ENCODE measurements at places on chromosomes 11 and 22.

DNA sequence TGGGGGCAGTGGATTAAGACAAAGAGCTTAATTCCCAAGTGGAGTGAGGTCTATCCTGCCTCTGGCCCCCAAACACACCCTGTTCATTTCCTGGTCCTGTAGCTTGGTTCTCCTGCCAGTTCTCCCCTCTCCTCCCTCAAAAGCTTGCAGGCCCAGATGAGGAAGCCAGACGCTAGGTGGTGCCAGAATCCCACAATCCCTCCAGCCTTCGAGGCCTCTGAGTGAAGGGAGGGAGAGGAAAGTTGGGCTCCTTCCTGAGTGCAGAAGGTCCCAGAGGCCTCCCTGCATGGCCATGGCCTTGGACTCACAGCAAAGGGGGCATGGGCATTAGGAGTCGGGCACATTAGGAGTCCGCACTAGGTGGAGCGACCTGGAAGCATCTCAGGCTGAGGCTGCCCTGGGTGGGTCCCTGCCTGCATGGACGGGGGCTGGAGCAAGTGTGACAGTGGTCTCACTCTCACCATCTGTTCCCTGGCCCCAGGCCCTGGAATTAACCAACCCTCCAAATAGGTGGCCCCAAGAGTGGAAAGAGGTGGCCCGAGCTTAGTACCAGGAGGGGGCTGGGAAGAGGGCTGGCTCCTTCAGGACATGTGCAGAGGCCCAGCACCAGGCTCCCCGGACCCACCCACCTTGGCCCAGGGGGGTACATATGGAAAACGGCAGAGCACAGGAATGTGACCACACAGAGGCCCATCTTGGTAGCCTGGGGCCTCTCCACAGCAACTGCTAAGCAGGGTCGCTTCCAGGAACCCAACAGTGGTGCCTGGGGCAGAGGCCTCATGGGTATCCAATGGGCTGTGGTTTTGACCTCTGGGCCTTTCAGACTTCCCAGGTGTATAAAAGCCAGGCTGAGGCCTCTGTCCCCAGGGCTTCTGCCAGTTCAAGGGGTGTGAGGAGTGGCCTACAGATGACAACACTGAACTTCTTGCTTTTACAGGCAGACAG lies 5.2 kb downstream of the FXYD2 start:
- DNase-seq = peak; percentile 61

DNA sequence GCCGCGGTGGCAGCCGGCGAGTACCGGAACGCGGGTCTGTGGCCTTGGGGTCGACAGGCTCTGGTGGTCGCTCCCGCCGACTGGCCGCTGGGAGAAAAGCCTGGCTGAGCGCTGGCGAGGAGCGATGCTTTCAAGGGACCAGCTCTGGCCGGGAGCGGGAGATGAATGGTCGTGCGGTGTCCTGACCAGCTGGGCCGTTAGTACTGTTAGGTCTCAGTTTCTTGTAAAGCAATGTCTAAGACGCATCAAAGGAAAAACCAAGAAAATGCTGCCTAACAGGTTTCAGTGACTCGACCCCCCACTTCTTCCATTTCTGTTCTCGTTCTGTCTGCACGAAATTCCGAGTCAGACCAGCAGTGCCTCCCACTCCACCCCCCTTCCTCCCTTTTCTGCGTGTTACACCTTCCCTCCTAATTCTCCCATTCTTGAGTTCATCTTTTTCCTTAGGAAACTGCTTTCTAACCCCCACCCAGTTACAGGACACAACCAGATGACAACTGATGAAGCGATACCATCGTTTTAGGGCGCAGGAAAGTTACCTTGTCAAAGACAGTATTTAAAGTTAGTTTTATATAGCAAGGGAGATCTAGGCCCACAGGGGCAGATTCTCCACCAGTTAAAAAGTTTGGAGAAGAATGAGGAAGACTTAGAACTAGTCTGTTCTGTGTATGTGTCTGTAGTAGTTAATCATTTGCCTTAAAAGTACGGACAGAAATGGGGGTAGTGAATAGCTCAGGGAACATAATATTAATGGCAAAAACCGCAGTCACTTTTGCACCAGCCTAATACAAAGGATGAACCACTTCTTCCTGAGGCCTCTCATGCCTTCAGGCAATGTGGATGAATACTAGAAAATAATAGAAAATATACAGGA lies 1.0 kb downstream of the CUL5 start:
- peak; percentile 16 for DNase-seq

GRCh38 chr22:23264610-23265367 lies 84.5 kb downstream of the BCR start:
- DNase-seq = no peak

DNA sequence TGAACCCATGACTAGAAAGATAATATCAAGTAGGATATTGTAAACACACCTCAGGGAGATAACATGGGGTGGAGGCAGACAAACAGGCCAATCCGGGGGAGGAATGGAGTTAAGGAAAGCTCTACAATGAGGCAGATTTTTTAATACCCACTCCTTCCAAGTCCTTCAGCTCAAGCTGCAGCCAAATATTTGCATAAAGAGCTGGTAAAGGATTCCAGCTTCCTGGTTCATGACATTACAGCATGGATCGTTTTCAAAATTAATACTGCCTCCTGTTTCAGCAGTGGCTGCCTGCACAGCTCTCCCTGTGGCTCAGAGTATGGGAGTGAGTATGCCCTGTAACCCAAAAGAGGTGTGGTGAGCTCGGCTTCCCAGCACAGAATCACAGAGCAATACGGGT lies 5.1 kb downstream of the POU2AF3 start:
- peak; percentile 41 for DNase-seq

GRCh38 chr11:117180661-117181585 lies 2.4 kb downstream of the SIDT2 start:
- DNase-seq = peak; percentile 76

DNA sequence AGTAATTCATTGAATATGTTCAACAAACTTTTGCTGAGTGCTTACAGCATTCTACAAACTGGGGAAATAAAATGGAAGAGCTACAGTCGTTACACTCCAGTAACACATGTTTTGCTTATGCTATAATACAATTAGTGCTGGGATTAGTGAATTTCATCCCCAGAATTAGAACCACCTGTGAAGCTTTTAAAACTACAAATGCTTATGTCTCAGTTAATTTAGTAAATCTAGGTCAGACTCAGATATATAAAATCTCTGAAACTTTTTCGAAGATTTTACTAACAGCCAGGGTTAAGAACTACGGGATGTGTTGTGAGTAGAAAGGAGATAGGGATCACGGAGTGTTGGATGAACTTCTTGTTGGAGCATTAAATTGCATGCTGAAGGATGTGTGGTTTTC lies 33.7 kb upstream of the EED start:
- DNase-seq = no peak

DNA sequence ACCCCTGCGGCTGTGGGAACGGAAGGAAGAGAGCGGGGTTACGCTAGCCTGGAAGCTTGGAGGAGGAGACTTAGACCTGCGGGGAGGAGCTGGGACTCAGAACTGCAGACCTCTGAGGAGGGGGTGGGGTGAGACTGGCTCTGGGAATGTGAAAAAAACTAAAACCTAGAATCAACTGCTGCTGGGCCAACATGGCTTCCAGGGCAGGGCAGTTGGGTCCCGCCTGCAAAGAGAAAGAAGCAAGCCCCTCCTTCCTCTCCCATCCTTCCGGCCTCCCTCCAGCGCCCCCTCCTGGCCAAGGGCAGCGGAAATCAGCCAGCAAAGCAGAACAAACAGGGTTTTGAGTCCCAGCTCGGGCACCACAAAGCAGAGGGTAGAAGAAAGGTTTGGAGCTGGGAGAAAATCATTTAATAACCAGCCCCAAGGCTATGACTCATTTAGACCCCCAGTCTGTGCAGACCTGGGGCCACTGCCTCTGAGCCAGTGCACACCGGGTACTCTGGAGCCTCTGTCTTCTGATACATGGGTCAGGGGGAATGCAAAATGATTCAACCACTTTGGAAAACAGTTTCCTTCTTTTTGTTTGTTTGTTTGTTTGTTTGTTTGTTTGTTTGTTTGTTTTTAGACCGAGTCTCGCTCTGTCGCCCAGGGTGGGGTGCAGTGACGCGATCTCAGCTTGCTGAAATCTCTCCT lies 7.3 kb upstream of the NCF4 start:
- peak; percentile 25 for DNase-seq

GRCh38 chr11:70072861-70073755 lies 5.0 kb upstream of the ANO1 start:
- DNase-seq = no peak

DNA sequence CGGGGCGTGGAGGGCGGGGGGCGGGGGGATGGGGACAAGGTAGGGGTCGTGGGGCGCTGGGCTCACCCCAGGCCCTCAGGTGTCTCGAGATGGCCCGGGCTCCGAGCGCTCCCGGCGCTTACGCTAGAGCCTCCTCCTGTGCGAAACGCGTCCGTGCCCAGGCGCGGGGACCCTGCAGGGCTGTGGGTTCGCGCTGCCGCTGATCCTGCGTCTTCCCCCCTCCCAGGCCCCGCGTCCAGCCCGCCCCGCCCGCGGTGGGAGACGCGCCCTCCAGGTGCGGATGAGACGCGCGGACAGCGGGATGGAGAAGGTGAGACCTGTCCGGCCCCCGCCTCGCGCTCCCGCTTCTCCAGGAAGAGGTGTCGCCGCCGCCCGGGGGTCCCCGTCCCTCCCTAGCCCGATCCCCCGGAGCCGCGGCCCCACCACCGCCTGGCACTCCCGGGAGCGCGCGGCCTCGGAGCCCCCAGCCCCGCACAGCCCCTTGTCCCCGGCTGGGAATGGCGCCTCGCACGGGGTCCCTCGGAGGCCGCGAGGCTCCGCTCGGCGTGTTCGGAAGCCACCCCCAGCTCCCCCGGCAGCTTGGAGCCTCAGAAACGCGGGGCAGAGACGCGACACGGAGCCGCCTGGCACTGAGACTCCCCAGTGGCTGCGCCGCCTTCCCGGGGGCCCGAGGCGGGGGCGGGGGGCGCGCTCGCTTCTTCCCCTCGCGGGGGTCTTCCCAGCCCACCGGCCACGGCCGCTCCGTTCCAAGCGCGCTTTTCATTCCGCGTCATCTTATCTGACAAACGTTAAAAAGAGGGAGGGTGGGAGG lies 27.6 kb upstream of the TOLLIP start:
- DNase-seq = no peak

GRCh38 chr11:112346586-112346985 lies 85.9 kb upstream of the PLET1 start:
- no peak for DNase-seq

GRCh38 chr11:65488273-65489034 lies 10.4 kb upstream of the MALAT1 start:
- no peak for DNase-seq

- no peak for DNase-seq
Measured at GRCh38 chr22:20002128-20002527, 14.5 kb downstream of the ARVCF start.

DNA sequence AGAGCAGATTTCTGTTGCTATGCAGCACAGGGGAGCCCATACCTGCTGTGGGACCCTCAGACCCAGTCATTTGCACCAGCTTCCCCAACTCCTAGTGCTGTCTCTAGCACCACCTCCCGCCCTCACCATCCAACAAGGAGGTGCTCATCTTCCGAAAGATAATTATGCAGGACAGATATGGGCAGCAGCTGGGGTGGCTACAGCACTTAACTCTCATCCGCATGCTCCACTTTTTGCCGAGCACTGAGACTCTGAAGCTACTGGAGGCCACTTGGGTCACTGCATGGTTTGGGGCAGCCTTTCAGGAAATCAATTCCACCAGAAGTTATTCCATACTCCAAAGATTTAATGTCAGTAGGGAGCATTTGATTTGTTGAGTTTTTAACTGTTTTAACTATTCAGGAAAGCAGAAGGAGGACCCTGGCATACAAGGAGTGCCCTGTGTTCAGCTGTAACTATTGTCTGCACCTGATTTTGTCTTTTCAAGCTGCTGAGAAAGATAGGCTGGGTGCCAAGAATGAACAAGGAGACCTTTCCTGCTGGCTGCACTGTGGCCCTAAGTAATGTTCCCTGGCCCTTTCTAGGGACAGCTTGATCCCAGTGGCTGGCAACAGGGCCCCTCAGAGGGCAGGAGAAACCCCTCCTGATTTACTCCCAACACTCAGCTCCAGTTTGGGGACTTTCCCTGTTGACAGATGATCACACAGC lies 67.3 kb upstream of the CSNK2A3 start:
- no peak for DNase-seq

- no peak for DNase-seq
Measured at GRCh38 chr11:125542709-125543108, 26.6 kb upstream of the EI24 start.

GRCh38 chr11:62399172-62399877 lies 19.5 kb upstream of the SCGB1A1 start:
- DNase-seq = no peak

DNA sequence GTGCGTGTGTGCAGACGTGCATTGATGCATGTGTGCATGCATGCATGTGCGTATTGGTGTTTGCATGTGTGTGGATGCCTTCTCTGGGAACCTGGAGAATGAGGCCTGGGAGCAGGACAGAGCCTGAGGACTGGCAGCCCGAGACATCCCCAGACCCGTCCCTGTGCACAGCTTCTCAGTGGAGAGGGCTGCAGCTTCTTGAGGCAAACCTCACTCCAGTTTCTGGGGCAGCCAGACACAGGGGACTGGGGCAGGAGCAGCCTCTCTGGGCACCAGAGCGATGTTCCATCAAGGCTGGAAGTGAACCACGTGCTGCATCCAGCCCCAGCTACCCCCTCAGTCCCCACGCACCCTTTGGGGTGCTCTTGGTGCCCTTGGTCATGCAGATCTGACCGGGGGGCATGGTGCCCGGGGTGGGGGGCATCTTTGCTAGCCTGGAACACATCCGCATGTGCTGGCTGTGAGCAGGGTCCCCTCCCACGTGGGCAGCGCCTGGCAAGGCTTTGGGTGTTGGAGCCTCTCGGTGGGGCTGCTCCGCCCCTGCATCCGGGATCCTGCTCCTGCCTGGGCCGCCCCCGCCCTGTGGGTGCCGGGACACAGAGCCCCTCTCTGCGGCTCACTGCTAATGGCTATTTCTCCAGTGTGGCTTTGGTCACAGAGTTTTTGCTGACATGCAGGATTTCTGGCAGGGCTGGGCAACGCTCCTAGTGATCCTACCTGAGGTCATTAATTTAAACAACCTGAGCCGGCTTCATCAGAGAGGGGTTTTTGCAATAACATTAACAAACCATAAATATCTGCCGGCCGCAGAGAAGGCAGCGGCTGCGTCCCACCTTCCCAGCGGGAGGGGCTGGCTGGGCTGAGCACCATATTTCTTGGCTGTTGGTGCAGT lies 434.7 kb downstream of the TBC1D22A start:
- no peak for DNase-seq

Data from HepG2 (cell line).